ENCODE measurements at places on chromosomes 4 and X.

- DNase-seq: no peak
Observed at GRCh38 chr4:18113710-18114331, 92.3 kb upstream of the LCORL start.

- DNase-seq: no peak
Observed at GRCh38 chrX:134737061-134737460, 78.8 kb upstream of the PLAC1 start.

GRCh38 chrX:129769467-129770154 is 10.1 kb upstream of the SASH3 start:
- DNase-seq: peak; percentile 65

GRCh38 chr4:110540982-110541451 is 65.1 kb downstream of the ENPEP start:
- no peak for DNase-seq

- no peak for DNase-seq
Observed at GRCh38 chr4:108730579-108730978, 32.3 kb downstream of the ETNPPL start.

GRCh38 chr4:52843958-52844357 is 18.2 kb upstream of the RASL11B start:
- no peak for DNase-seq

DNA sequence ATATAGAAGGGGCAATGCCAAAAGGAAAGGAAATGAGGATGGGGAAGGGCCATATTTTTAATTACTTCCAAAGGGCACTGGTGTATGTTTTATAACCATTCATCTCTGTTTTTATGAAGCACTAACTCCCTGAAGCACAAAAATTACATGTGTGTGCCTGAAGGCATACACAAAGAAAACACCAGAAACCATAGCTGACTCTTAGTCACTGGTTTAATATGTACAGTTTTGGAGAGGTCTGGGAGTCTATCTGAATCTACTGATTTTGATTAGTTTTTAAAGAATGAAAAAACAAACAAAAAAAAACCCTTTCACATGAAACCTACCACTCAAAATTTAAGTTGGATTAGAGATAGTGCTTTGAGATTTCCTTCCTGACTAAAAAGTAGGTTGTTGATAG is 438.7 kb downstream of the RPA4 start:
- no peak for DNase-seq

GRCh38 chr4:827209-828081 is 1.5 kb upstream of the CPLX1 start:
- no peak for DNase-seq

DNA sequence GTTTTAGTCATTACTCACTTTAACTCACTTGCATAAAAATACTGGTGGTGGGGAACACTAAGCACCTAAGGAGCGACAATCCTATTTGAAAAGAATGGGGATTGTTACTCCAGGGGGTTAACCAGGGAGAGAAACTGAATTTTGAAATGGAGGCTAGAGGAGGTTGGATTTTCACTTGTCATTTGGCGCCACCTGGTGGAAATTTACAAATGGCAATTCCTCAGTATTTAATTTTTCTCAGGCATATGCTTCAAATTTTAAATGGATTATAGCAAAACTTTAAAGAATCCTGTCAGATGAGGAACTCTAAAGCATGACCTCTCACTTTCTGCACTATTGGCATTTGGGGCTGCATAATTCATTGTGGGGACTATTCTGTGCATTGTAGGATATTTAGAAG is 2.7 kb upstream of the GEMIN8 start:
- peak; percentile 9 for DNase-seq

- no peak for DNase-seq
Observed at GRCh38 chrX:138411048-138411447, 300.5 kb downstream of the FGF13 start.

DNA sequence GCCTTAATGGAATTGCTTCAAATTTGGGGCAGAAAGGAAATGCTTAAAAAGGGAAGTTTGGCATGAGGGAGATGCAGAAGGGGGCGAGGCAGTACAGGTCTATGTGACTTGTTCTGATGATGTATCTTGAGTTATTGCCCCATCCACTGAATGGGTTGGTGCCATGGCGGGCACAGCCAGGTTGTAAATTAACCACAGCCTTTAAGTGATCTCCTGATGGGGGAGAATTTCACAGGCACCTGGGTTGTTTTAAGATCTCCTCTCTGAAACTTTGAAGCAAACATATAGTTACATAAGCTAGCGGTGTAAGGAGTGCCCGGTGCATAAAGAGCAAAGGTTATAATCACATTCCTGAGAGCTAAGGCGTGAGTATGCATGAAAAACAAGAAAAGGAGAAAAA is 37.0 kb downstream of the NPY5R start:
- DNase-seq: no peak

DNA sequence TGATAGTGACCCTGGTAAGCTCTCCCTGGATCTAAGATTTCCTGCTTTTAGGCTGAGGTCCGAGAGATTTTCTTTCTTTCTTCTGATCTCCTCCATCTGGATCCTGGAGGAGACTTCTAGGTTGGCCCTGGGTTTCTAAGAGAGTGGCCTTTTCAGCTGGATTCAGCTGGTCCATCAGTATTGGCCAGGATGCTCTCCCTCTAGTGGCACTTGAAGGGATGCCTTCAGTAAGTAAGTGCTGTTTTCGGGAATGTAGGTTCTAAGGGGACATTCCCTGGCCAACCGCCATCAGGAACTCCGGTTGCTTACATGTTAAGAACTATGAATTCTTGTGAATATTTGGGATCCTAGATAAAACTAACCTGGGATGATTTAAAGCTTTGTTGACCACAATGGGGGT is 56.9 kb downstream of the SERTM2 start:
- DNase-seq: no peak

- DNase-seq: no peak
Observed at GRCh38 chrX:46634577-46634976, 61.0 kb downstream of the CHST7 start.

DNA sequence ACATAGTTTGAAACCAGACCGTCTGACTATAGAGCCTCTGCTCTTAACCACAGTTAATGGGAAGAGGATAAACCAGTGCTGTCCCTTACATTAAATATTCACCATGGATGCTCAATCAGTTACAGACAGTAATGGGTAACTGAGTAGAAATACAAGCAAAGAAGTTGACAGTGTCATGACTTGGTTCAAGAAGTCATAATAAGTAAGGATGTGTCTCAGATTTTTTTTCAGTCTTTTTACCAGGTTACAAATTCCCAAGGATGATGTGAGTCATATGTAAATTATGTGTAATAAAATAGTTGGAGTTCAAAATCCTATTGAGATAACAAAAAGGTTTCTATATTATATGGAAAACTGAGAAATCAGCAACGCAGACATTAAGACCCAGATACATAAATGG is 31.1 kb downstream of the ZCCHC4 start:
- no peak for DNase-seq

DNA sequence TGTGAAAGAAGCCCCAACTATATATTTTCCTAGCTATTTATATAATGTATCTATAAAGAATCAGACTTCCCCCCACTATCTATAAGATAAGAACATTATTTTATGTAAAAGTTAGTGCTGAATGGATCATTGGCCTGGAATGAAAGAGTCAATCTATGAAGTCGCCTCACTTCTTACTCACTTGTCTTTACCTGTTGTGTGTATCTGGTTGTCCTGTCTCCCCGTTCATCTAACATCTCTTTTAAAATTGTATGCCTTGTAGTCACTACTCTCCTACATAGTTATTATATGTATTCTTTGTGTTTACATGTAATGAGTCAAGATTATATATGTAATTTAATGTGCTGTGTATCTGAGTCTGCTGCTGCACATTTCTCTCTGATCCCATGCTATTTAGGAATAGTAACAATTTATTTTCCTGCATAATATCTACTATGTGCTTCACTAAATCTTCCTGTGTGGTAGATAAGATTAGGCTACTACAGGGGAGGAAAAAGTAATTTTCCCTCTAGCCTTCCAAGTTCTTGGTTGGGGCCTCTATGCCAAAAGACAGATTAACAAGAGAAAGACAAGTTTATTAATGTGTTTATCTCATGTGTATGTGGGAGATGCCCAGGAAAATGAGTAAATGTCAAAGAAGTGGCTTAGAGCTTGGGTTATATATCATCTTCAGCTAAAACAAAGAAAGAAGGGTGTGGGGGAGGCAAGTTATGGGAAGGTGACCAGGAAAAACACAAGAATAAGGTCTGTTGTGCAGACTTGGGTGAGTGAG is 77.6 kb upstream of the FRMPD4 start:
- DNase-seq: no peak

DNA sequence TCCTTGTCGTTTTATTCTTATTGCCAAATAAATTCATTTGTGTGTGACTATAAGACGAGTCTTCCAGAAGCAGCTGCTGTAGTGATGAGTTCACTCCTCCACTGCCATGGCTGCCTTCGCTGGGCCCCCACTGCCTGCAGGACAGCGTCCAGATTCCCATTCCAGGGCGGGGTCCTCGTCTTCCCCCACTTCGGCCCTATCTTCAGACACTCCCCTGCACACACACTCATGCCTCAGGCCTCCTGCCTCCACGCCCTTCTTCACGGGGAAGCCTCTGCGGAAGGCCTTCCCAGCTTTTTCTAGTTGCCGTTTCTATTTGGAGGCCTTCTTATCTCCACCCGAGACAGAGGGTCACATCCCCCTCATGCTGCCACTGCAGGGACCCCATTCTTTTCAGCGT is 80.4 kb downstream of the SHROOM2 start:
- DNase-seq: no peak

DNA sequence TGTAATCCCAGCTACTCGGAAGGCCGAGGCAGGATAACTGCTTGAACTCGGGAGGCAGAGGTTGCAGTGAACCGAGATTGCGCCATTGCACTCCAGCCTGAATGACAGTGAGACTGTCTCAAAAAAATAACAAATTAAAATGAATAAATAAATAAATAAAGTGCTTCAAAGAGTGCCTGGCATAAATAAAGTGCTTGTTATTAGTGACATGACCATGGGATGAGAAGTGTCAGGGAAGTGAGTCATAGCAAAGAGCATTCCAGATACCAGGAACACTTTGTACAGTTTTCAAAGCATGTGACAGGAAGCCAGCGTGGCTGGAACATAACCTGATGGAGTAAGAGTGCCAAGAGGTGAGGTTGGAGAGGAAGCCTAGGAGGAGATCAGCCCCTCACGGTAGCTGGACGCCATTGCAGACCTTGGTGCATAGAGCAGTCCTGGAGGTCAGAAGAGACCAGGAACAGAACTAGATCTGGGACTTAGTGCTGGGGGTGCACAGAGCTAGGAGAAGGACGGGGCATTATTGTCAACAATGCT is 6.0 kb upstream of the WDR13 start:
- no peak for DNase-seq

GRCh38 chrX:26070882-26071281 is 67.3 kb upstream of the MAGEB18 start:
- DNase-seq: no peak

GRCh38 chr4:14022456-14022855 is 394.9 kb upstream of the BOD1L1 start:
- DNase-seq: no peak

- no peak for DNase-seq
Observed at GRCh38 chr4:84924434-84924833, 42.1 kb downstream of the WDFY3 start.

GRCh38 chr4:32775049-32775448 is 2054.9 kb downstream of the PCDH7 start:
- no peak for DNase-seq

GRCh38 chr4:184782731-184783373 is 42.9 kb downstream of the ACSL1 start:
- DNase-seq: no peak

DNA sequence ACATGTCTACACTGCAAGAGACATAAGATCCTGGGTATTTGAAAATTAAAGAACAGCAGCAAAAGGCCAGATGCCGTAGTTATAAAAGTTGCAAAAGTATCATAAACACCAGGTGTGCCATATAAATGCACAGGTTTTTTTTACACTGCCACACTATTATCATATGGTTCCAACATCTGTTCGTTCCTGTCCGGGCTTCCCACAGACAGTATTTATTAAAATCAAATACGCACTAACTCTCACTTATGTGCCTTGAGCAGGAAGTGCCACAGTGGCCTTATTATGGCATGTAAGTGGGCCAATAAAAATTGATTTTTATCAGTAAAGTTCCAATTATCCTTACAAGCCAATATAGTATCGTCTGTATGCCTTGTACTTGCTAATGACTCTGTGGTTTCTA is 873.2 kb downstream of the RPA4 start:
- no peak for DNase-seq

GRCh38 chr4:153594210-153594609 is 89.9 kb upstream of the TLR2 start:
- DNase-seq: no peak

DNA sequence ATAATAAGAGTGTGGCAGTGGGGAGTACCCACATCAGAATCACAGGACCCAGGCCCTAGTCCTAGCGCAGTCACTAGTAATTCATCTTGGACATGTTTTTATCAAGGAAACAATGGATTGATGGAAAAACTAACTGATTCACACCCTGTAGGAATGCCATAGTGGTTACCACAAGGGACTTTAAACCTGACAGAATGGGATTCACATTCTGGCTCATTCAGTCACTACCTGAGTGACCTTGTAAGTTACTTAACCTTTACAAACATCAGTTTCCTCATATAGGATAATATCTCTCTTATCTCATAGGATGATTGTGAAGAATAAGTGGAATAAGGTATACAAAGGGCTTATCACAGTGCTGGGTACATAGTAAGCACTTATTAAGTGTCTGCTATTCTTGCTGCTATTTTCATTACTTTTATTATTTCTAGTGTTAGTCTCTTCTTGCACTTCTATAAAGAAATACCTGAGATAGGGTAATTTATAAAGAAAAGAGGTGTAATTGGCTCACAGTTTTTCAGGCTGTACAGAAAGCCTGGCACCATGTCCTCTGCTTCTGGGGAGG is 247.5 kb upstream of the KLF3 start:
- DNase-seq: no peak

GRCh38 chrX:13888284-13888683 is 71.4 kb upstream of the GPM6B start:
- no peak for DNase-seq

DNA sequence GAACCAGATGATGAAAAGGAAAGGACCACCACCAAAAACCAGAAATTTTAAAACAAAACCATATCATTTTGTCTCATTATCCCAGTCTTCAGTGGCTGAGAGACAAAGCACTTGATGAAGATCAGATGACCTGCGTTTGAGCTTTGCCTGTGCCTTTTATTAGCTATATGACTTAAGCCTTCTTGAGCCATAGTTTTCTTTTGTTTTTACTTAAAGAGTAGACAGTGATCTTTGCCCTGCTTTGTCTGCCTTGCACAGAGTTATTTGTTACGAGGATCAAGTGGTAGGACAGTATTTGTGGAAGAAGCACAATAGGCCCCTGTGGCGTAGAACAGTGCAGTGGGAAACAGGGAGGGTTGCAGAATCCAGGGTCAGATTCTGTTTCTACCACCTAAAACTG is 89.9 kb downstream of the SLC10A6 start:
- no peak for DNase-seq

DNA sequence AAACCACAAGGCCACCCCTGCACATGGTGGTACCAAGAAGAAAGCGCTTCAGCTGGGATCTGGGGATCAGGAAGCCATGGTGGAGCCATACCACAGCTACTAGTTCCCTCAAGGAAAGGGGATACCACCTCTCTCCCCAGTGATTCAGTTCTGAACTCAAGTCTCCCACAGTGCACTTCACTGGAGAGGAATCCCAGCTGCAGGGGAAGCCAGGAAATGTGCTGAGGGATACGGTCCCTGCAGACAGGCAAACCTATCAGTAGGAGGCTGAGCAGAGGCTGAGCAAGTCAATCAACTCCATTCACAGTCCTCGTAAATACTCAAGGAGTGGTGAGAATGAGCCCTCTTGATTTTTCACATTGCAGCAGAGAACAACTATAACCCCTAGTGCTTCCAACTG is 11.0 kb downstream of the TMEM192 start:
- no peak for DNase-seq

GRCh38 chr4:108010167-108010566 is 20.5 kb downstream of the HADH start:
- no peak for DNase-seq

GRCh38 chrX:113802837-113803236 is 781.0 kb upstream of the HTR2C start:
- DNase-seq: no peak
